ENCODE measurements at places on chromosomes 7 and 10.

- no peak for DNase-seq
Measured at GRCh38 chr7:45921699-45922519, 837 bp upstream of the IGFBP3 start.

DNA sequence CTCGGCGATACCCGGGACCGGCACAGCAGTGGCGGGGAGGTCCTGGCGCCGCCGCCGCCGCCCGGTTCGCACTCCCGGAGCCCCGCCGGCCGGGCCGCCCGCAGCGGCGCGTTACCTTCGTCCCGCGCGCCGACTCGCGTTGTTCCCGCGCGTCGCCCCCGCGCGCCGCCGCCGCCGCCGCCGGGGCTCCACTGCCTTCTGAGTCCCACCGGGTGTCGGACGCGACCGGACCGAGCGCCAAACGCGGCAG is at the start of gene EZH2:
Gene EZH2 (minus strand): TSS at position 243 of the 250 bp plus-strand sequence. CDS start 36,993 bp downstream, outside the sequence.
- DNase-seq = no peak

- DNase-seq = no peak
Measured at GRCh38 chr7:268991-269390, 21.0 kb upstream of the FOXL3 start.

GRCh38 chr7:24127930-24128329 is 156.1 kb upstream of the NPY start:
- no peak for DNase-seq

GRCh38 chr10:88152728-88153133 is 289.3 kb downstream of the PTEN start:
- no peak for DNase-seq

- DNase-seq = no peak
Measured at GRCh38 chr10:132869621-132870020, 72.7 kb downstream of the CFAP46 start.

GRCh38 chr7:107924841-107925504 is 34.0 kb downstream of the DLD start:
- DNase-seq = no peak

DNA sequence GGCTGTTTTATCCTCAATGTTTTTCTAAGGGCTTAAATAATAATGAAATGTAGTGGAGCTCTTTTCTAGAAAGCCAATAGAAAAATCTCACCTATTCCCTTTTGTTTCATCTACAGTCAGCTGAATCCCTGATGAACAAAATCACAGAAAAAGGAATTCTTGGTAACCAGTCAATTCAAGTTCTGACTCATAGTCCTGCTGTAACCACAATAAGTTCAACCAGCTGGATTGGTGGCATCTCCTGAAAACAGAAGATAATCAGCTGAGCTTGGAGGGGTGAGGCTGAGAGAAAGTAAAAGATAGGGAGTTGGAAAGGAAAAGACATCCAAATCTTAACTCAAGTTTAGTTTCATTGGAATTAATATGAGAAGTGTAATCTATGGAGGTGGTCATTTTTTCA is 772.1 kb downstream of the CCSER2 start:
- DNase-seq = no peak

DNA sequence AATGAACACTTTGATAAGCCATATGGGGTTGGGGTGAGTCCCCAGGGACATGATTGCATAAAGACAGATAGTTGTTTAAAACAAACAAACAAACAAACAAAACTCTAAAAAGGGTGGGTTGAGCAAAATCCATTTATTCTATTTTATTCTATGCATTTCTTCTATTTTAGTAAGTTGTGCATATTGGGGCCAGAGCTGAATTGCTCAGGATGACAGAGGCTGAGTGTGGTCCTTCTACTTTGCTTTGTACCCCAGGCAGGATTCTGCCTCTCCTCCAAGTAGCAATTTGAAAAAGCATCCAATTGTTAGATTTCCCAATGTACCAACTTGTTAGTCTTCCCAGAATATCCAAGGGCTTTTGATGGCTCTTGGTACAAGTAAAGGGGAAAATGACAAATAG is 29.2 kb upstream of the XPNPEP1 start:
- no peak for DNase-seq

DNA sequence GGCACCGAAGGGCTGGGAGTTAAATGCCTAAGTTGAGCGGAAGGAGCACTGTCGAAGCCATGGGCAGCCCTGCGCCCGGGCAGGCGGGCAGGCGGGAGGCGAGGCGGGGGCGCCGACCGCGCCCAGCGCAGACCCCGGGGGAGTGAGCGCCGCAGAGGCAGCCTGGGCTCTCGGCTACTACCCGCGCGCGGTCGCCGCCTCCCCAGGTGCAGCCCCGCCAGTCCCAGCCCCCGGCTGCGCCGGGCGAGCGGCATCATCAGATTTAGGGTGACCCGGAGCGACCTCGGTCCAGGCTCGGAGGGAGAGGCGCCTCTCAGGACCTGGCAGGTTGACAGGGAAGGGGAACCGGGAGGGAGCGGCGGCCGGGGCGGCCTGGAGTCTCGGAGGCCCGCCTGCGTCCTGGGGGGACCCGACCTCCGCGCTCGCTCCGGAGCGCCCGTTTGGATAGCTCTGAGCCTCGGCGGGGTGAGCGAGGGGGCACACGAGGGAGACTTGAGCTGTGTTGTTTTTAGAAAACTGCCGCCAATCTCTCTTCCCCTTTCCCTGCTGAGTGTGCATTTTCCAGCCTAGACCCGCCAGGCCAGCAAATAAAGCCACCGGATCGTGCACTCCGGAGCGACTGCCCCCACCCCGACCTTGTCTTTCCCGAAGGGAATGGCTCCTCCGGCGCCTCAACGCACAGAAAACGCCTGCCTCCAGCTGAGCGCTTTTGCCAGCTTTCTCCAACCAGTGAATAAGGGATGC is 2.3 kb upstream of the NRP1 start:
- DNase-seq = peak; percentile 17

DNA sequence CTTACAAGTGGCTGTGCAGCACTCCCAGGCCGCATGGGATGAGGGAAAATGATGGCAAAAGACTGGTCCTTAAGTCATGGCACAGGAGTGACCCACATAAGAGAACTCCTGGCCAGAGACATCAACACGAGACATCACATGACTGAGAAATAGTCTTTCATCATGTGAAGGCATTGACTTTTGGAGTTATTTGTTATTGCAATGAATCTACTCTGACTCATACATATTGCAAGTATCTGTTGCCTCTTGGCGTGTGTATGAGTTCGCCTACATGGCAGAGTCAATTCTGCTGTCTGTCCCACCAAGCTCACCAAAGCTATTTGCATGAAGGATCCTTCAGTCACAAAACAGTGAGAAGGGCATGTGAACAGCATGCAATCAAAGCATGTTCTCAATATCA is 59.7 kb upstream of the HABP2 start:
- no peak for DNase-seq

DNA sequence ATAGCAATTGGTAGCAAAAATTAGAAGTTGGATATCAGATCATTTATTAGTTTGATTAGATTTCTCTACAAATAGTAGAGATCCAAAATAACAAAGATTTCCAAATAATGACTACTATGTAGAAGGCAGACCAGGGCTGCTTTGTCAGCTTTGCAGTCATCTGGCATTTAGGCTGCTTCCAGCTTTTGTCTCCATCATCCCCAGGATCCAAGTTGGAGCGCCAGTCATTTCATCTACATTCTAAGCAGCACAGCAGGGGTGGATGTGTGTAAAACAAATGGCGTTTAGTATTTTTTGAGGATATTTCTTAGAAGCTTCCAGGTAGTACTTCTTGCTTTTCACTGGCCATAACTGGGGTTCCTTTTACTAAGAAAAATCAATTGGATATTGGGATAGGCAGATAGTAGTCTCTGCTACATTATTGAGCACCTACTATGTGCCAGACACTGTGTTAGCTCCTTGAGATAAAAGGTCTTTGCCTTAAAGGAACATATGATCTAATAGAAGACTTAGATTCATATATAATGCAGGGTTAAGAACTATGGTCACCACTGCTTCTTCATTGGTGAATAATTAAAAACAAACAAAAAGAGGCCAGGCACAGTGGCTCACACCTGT is 41.5 kb downstream of the TPST1 start:
- DNase-seq = no peak

GRCh38 chr7:3439333-3440030 is 138.4 kb downstream of the SDK1 start:
- no peak for DNase-seq

GRCh38 chr7:22653951-22654350 is 73.0 kb upstream of the IL6 start:
- no peak for DNase-seq

DNA sequence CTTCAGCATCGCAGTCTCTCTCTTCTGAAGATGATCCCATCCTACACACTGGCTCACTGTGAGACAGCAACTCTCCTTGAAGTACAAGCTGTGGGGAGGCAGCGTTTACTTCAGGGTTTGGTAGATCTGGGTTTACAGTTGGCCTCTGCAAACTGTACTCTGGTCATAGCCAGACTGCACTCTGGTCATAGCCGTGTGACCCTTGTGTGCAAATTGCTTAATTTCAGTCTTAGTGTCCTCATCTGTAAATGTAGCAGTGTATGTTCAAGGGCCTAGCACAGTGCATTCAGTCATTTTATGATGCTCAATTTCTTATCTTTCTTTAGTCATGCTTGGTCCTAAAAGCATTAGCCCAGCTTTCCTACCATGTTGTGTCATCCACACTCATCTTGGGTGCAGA is 188.2 kb downstream of the LRMDA start:
- no peak for DNase-seq

- no peak for DNase-seq
Measured at GRCh38 chr10:878895-879294, 52.6 kb downstream of the LARP4B start.

DNA sequence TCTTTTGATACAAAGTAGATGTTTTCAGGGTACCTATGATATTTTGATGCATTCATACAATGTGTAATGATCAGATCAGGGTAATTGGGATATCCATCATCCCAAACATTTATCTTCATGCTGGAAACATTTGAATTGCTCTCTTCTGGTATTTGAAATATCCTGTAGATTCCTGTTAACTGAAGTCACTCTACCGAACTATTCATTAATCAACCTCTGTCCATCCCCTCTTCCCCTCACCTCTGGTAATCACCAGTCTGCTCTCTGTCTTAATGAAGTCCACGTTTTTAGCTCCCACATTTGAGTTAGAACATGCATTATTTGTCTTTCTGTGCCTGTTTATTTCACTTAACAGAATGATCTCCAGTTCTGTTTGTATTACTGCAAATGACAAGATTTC is 11.3 kb downstream of the MTG1 start:
- no peak for DNase-seq

- no peak for DNase-seq
Measured at GRCh38 chr10:103238506-103239252, 7.0 kb upstream of the RPEL1 start.

GRCh38 chr10:70552586-70552985 is 50.0 kb downstream of the PRF1 start:
- no peak for DNase-seq

DNA sequence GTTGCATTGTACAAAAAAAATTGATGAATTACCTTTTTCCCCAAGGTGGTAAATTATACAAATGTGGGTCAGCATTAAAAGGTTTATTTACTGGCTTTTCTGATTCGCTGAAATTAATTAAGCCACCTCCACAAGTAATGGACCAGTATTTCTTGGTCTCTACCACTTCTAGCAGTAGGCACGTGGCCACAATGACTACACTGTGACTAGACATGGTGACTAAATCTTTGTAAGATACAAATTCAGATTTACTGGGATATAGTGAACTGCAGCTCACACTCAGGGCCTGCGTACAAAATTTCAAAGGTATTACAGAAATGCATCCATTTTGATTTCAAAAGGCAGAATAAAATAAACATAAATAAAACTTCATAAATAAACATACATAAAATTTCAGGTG is 10.9 kb downstream of the HPSE2 start:
- DNase-seq = no peak

DNA sequence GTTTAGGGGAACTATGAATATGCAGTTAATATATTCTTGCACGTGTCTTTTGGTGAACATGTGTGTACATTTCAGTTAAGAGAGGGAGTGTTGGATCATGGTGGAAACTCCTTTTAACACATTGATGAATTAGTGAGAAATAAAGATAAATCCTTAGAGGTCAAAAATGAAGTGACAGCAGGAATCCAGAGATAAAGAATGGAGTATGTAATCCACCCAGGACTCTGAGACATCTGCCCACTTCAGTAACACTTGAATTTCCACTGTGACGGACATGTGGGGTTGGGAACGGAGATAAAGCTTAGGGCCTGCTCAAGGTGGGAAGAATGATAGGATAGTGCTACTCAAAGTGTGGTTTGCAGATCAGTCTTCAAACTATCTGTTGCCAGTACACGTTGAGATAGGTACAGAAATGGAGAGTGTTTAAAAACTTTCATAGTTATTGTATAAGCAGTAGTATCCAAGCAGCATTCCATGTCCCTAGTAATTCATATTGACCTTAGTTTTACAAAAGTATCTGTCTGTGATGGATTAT is 6.6 kb upstream of the RELN start:
- no peak for DNase-seq

GRCh38 chr7:107233981-107234380 is 65.2 kb downstream of the HBP1 start:
- DNase-seq = no peak

- no peak for DNase-seq
Measured at GRCh38 chr10:124737221-124737620, 7.0 kb downstream of the FAM53B start.

GRCh38 chr10:93288679-93289634 is 193.2 kb downstream of the MYOF start:
- peak; percentile 14 for DNase-seq

GRCh38 chr7:81161451-81162075 is 242.7 kb upstream of the SEMA3C start:
- DNase-seq = no peak

DNA sequence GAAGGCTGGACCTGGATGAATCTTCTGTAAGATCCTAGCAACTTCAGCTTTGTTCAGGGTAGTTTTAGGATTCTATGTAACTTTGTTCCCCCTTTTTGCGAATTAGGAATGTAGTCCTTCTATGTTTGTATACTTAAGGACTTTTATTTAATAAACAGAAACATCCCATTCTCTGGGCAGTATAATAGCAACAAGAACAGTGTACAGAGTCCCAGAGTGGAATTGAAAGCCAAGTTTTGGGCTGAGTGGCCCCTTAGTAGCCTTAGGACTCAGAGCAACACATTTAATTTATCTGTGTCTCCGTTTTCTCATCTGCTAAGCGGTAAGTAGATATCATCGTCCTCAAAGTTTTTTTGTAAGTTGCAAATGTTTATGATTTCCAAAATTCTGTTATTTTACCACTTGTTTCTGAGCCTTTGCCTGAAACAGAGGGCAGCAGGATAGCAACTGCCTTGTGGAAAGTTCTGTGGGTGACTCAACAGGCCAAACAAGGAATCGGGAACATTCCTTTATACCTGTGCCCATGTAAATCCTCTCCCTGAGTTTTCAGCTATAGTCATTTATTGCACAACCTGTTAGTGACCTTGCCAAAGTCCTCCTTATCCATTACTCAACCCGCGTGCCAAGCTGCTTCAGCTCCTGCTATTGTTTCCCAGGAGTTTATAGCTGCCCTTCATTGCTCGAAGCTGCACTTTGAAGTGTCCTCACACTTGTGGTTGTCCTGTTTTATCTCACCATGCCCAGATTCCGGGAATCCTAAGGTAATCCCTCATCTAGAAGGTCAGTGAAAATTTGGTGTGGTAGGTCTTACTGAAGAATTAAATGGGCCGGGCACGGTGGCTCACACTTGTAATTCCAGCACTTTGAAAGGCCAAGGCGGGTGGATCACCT is 199.1 kb upstream of the AHR start:
- DNase-seq = no peak

GRCh38 chr10:95909561-95909960 is 1.8 kb downstream of the CC2D2B start:
- DNase-seq = no peak
